ENCODE measurements at places on chromosomes 5 and 9. TPM values are rescaled to one million over a fixed set of nuclear protein-coding genes. Genes with fewer than 3 reads are reported as not detected.
A peak's percentile ranks its signal among the peaks of the same experiment; 100 is the strongest.

- peak; percentile 47 for DNase-seq
These were observed 7.3 kb downstream of the EGFLAM start for GRCh38 chr5:38265546-38266179.

DNA sequence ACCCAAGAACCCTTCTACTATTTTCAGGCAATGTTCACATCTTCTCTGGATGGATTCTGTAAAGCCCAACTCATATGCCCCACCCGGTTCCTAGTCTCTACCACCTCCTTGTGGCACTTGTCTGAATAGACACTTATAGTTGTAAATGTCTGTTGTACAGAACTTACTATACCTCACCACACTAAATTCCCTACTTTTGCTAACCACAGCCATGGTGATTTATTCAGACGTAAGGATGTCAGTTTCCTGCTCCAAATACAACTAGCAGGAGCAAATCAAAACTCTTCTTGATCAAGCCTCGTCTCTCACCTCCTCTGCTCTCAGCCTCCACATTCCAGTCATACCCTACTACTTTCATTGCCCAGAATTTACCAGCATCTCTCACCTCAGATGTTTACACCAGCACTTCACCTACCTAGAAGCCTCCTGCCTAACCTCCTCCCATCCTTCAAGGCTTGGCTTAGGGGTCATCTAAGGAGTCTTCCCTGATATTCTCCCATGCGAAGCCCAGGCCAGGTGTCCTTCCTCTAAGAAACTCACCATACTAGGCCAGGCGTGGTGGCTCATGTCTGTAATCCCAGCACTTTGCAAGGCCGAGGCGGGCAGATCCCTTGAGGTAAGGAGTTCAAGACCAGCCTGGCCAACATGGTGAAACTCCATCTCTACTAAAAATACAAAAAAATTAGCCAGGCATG is 75.5 kb downstream of the MAPKAP1 start:
- no peak for DNase-seq

- DNase-seq, result no peak
These were observed 105.6 kb upstream of the DAPK1 start for GRCh38 chr9:87392086-87392485.

- no peak for DNase-seq
These were observed 11.4 kb upstream of the MCTP1 start for GRCh38 chr5:95296291-95296690.

GRCh38 chr9:110170357-110171257 is 37.4 kb downstream of the C9orf152 start:
- DNase-seq, result no peak

Gene AGXT2
- total RNA-seq, result not detected

Gene VCP
- 217 TPM for total RNA-seq

Gene ADAMTS13
- total RNA-seq, result 2.8 TPM

Gene CMYA5
- total RNA-seq, result 917 TPM

Gene CDC37L1
- total RNA-seq, result 40.2 TPM
